ENCODE measurements at places on chromosomes 13 and 19.
A peak's percentile ranks its signal among the peaks of the same experiment; 100 is the strongest.

GRCh38 chr13:74573654-74574053 is 439.4 kb upstream of the KLF12 start:
- no peak for DNase-seq

GRCh38 chr13:27007166-27007565 is 164.4 kb downstream of the USP12 start:
- DNase-seq, result no peak

DNA sequence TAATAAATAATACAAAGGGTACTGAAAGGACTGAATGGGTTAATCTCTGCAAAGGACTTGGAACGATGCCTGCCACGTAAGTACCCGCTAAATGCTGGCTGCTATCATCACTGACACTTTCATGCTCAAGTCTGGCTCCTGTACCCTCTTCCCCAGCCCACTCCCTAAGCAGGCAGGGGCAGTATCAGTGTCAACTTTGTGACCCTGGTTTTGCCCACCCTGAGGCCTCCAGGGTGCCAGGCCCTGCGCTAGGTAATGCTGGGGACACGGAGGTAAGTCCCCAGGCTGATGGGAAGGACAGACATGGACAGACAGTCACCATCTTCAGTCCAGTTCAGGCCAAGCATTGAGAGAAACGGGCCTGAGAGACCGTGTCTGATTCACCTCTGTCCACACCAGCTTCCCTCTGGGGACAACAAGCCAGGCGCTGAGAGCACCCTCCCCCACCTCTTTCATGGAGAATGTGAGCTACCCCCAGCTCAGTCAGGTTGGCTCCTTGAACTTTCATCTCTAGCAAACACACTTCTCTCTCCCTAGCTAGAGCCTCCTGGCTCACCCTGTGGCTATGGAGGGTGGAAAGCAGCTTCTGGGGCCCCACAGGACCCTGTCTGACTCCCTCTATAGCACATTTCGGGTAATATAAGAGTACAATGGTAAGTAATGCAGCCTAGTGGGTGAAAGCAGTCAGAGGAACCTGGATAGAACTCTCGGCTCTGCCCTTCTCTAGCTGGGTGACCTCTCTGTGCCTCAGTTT is 800 bp downstream of the ETFB start:
- no peak for DNase-seq

- no peak for DNase-seq
Measured at GRCh38 chr19:15587663-15588062, 27.4 kb upstream of the CYP4F8 start.

DNA sequence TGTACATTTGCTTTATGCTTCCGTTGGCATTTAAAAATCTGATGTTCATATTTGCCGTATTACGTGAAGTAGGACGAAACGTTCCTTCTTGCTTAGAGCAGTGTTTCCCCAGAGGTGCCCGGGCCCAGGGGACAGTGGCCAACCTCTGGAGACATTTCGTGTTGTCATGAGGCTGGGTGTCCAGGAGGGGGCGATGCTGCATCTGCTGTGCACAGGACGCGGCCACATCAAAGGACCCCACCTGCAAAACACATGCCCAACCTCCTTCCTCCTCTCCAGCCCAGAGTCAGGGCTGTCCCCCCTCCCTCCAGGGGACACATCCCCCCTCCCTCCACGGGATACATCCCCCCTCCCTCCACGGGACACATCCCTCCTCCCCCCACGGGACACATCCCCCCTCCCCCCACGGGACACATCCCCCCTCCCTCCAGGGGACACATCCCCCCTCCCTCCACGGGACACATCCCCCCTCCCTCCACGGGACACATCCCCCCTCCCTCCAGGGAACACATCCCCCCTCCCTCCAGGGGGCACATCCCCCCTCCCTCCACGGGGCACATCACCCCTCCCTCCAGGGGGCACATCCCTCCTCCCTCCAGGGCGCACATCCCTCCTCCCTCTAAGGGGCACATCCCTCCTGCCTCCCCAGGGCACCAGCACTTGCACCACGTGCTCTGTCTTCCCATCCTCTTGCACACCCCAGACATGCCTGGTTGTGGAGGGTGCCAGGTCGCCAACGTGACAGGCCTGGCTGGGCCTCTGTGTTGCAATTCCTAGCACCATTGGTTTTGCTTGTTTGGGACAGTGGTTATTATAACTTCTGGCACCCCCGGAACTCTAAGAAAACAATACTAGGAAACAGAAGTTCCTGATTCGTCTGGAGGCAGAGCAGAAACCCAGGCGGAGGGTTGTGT is 46.7 kb downstream of the GAS6 start:
- peak; percentile 80 for DNase-seq

DNA sequence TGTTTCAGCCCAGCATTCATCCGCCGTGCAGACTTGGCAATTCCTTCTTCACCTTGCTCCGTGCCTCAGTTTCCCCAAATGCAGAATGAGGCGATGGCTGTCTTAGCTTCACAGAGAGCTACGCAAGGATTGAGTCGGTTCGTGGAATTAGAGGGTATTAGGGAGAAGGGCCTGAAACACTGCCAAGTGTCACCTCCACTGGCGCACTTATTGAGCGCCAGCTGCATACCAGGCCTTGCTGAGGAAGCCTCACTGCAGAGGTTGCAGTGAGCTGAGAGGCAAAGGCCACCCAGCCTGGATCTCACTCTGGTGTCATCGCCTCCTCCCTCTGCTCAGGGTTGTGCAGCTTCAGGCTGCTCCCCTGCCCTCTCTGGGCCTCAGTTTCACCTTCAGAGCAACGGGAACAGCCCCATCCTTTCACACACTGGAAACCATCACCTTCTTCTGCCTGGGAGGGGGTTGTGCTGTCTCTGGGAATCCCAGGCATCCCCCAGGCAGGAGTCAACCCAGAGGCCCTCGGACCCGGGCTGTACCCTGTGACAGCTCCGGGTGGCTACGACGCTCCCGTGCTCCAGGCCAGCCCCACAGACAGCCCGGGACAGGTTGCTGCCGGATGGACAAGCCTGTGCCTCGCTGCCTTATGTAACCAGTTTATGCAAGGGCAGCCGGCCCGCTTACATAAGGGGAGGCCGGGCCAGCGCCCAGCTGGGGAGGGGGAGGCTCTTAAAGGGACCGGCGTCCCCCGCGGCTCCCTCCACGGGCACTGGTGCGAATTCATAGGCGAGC is 31.9 kb downstream of the NFIC start:
- no peak for DNase-seq

DNA sequence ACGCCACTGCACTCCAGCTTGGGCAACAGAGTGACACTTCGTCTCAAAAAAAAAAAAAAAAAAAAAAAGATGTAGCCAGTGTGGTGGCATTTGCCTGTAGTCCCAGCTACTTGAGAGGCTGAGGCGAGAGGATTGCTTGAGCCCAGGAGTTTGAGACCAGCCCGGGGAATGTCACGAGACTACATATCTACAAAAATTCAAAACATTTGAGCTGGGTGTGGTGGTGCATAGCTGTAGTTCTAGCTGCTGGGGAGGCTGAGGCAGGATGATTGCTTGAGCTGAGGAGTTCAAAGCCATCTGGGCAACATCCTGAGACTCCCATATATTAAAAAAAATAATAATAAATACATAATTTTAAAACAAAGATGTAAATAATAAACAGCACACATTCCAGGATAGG is 46.6 kb downstream of the SMARCA4 start:
- DNase-seq, result no peak

DNA sequence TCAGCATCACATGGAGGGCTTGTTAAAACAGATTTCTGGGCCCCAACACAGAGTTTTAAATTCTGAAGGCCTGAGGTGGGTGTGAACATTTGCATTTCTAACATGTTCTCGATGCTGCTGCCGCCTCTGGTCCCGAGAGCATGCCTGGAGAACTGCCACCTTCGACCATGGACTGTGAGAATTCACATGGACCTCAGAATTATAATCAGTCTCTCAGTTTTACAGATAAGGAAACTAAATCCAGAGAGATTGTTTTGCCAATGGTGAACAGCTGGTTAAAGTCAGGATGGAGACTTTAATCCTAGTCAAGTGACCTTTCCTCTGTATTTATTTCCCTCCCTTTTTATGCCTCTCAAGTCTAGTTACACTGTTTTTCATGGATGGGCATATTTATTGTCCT is 14.7 kb downstream of the ALOX5AP start:
- no peak for DNase-seq

DNA sequence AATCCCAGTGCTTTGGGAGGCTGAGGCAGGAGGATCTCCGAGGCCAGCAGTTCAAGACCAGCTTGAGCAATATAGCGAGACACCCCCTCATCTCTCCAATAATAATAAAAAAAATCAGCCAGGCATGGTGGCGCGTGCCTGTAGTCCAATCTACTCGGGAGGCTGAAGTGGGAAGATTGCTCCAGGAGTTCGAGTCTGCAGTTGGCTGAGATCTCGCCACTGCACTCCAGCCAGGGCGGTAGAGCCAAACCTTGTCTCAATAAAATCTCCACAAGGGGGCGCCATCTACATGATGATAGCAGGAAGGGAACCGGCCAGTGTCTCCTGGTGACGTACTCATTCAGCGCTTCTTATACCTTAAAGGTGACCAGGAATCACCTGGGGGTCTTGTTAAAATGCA is 13.6 kb upstream of the C5AR1 start:
- peak; percentile 68 for DNase-seq

GRCh38 chr19:32246006-32246405 is 99.4 kb upstream of the ZNF507 start:
- DNase-seq, result no peak

- no peak for DNase-seq
Measured at GRCh38 chr13:24564881-24565280, 52.3 kb upstream of the PARP4 start.

- no peak for DNase-seq
Measured at GRCh38 chr19:13691569-13692435, 72.5 kb upstream of the MRI1 start.

GRCh38 chr13:46321494-46322225 is 65.4 kb downstream of the RUBCNL start:
- peak; percentile 56 for DNase-seq

DNA sequence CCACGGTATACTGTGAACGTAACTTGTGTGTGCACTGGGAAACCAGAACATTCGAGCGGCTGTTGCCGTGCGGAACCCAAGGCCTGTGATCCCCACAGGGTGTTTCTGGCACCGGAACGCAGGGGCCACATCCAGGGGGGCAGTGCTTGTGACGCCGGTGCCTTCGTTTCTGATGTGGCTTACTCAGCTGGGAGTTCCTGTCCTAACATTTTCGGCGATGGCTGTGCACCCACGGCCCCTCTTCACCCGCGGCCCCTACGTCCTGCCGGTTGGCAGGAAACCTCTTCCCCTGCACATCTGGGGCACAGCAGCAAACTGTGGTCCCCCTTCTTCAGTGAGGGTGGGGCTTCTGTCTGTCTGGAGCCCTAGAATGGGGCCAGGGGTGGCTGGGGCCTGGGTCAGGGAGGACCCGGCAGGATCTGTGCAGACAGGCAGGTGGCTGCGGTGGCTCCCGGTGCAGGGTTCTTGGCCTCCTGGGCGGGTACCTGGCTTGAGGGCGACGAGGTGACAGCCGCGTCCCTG is 26.2 kb downstream of the CSNK1G2 start:
- no peak for DNase-seq

GRCh38 chr19:20858861-20859260 is 64.2 kb upstream of the ZNF85 start:
- DNase-seq, result no peak

DNA sequence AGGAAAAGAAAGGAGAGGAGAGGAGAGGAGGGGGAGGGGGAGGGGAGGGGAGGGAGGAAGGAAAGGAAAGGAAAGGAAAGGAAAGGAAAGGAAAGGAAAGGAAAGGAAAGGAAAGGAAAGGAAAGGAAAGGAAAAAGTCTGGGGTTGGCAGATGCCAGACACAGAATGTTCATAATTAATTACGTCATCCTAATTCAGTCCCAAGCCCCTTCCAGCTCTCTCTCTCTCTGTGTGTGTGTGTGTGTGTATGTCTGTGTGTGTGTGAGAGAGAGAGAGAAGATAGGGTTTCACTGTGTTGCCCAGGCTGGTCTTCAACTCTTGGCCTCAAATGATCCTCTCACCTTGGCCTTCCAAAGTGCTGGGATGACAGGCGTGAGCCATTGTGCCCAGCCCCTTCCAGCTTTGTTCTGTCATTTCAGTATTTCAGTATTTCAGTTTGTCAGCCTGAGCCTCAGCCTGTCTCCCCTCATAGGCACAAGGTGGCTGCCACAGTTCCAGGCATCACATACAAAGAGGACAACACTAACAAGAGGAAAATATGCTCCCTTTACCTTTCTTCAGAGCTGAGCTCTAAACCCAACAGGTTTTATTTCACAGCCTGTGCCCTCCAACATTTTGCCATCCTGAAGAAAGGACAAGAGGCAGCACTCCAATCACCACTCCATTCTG is 14.6 kb downstream of the IFNL3 start:
- no peak for DNase-seq

- no peak for DNase-seq
Measured at GRCh38 chr19:33557720-33558119, 36.1 kb upstream of the PEPD start.

DNA sequence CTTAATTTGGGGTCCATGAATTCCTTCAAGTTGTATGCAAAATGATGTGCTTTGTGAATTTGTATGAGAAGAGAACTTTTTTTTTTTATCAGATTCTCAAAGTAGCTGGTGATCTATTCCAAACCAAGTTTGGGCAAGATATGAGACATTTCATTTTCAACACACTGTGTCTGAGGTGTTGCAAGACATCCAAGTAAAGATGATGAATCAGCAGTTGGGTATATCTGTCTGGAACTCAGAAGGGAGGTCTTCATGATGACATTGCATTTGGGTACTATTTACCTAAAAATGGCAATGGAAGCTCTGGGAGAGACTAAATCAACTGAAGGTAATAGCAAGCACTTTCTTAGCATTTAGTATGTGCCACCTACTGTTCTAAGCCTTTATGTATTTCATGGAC is 2.8 kb downstream of the FAM124A start:
- DNase-seq, result no peak

DNA sequence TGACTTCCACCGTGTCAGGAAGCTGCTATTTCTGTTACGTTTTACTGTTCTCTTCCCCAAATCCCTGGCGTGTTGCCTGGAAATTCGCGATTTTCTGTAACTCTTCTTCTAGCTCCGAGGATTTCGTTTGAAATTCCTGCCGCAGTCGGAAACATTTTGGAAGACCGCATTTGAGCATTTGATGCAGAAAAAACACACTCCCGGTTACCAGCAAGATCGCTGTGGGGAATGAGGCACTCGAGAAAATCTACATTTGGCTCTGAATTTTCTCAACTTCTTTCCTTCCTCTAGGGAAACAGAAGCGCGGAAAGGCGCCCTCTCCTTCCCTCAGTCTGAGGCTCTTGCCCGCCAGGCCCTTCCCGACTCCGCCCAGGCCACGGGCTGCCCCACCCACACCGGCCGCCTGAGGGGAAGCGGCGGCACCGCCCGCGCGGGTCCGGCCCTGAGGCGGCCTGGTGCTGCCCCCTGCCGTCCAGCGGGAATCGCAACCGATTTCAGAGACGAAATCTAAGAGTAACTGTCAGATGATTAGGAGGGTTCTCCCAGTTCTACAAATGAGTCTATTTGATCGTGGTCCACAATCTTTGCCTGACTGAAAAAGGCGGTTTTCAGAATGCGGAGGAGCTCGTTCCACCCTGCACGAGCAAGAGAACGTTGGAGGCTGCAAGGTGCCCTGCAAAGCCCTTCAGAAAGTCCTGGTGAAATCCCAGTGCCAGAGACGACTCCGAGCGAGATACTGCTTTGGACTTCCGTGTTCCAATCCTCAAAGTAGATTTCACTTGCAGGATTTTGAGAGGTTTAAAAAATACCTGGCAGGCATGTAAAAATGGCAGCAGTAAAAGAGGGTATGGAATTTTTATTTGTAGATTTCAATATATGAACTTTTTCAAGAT is 18.4 kb upstream of the TUBGCP3 start:
- DNase-seq, result peak; percentile 67
